ENCODE measurements at places on chromosomes 11 and 22. TPM values are rescaled to one million over a fixed set of nuclear protein-coding genes. Genes with fewer than 3 reads are reported as not detected.

The INS gene
- not detected for total RNA-seq

The ZNF280B gene
- total RNA-seq = under 0.01 TPM

The ANO1 gene
- total RNA-seq = 16.4 TPM

The ACTN3 gene
- not detected for total RNA-seq

The C22orf42 gene
- total RNA-seq = not detected
